Bronchial epithelial cell (primary cell): ENCODE measurements at places on chromosomes 4 and X. TPM values are rescaled to one million over a fixed set of nuclear protein-coding genes. Genes with fewer than 3 reads are reported as not detected.

ARMCX2 gene
- total RNA-seq = 30.0 and 36.9 TPM in 2 replicates

MAGEB6 gene
- total RNA-seq = not detected in 2 replicates

BEX1 gene
- not detected in 2 replicates for total RNA-seq

DNA sequence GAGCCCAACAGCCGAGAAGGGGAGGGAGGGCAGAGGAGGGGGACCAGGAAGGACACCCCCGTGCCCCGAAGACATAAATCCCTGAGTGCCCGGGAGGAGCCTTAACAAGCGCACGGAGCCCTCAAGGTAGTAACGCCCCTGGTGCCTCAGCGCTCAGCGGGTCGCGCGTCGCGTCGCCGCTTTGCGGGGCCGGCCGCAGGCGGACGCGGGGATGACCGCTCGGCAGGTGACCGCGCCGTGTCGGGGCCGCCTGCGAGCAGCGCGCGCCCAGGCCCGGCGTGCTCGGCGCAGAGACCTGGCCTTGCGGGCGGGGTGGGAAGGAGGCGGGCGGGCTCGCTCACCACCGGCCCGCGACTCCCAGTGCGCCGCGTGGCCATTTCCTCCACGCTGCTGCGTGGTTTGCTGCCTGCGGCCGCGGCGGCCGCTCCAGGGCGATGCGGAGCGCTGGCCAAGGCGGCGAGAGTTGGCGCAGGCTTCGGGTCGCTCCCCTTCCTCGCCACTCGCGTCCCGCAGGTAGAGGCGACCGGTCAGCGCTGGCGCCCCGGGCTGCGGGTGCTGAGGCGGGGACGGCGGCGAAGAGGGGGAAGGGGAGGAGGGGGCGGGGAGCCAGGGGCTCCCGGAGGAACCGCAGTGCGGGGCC is 632 bp downstream of the CCSER1 start:
- no peak for DNase-seq

DNA sequence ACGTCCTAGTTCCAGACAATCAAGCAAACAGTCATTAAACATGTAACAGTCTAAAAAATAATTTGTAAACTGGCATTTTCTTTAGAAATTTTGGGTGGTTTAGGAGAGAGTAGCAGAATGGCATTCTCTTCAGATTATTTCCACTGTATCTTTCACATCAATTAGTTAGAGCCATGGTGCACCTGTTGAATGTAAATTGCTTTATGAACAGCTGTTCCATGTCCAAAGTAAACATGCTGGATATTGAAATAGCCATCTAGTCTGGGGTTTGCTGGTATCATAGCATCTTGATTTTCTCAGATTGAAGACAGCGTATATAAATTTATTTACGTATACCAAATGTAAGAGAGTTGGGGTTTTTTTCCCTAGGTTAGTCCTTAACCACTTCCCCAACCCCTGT is 143.6 kb downstream of the RCHY1 start:
- no peak for DNase-seq

DNA sequence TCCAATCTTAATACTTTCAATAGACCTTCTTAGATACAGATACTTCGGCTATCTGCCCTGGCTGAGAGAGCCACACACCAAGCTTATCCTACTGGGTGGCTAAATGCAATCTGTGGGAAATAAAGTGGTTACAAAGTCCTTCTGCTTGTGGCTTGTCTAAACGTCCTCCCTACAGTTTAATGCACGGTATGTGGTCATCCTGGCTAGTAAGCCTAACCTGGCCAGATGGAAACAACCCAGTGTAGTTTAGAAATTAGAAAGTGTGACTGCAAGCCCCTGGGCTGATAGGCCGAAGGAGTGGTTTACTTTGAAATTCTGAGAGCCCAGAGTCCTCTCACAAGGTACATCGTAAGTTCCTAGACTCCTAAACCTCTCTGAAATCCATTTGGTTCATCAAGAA is 47.9 kb downstream of the HELT start:
- no peak for DNase-seq

GRCh38 chrX:72110051-72110875 is 21.5 kb downstream of the RTL5 start:
- DNase-seq = no peak
